BJ (cell line): ENCODE measurements at places on chromosomes 7 and 10. TPM values are rescaled to one million over a fixed set of nuclear protein-coding genes. Genes with fewer than 3 reads are reported as not detected.

GRCh38 chr7:158683541-158683940 lies 21.1 kb downstream of the NCAPG2 start:
- DNase-seq, result no peak

DNA sequence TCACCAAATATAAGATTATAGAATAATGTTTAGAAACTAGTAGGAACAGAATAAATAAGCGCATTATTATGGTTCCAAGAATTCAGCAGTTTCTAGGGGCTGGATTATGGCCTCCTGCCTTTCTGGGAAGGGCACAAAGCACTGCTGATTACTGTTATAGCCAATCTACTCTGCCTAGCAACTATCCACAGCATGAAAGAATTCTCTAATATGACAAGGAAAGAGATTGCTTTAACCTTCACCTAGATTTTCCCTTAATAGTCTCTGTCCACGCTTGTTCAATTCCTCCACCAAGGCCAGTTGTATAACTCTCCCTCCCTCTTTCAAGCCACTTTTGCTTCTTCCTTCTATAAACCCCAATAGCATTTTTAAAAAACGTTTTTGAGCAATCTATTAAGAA lies 1033.6 kb upstream of the LRRTM3 start:
- DNase-seq, result no peak

CYP3A4 gene
- polyA plus RNA-seq, result not detected in 2 replicates

BRAT1 gene
- polyA plus RNA-seq, result 9.1 and 17.9 TPM in 2 replicates

FRMD4A gene
- 21.1 and 31.6 TPM in 2 replicates for polyA plus RNA-seq

CHAT gene
- polyA plus RNA-seq, result not detected in 2 replicates

DNA sequence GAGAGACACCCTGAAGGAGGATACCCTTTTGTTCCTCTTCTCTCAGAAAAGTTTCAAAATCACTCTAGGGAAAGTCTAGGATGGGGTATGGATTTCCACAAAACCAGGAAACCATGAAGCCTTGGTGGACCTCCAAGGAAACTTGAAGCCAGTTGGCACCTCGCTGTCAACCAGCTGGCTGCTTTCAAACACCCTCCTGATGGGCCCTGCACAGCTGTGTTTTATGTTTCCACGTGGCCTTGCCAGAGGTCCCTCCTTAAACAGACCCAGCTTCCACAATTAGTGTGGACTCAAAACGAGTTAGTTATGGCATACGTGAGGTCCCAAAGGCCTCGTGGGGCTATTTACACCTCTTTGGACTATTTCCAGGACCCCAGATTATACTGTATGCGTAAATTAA lies 5.9 kb downstream of the PPP1R3A start:
- DNase-seq, result no peak

DNA sequence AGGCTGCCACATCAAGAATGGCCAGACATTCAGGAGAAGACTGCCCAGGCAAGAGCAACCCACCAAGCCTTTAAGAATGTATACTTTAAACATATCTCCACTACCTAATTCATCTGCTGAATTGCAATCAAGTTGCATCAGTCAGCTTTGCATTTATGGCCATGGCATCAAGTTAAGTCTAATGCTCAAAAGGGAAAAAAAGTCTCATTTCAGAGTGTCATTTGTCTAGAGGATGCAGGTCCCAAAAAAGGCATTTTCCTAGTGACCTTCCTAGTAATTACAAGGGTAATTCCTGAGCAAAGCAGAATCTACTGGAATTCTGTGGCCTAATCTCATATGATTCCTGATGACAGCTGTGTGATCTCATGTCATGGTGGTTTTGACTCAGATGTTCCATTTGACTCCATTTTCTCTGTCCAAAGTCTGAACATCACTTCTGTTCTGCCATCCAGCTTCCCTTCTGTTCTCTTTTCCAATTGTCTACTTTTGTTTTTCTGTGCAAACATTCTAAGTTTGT lies 7.3 kb upstream of the CABCOCO1 start:
- DNase-seq, result no peak

GRCh38 chr7:107638594-107638993 lies 22.0 kb upstream of the SLC26A4 start:
- no peak for DNase-seq

DNA sequence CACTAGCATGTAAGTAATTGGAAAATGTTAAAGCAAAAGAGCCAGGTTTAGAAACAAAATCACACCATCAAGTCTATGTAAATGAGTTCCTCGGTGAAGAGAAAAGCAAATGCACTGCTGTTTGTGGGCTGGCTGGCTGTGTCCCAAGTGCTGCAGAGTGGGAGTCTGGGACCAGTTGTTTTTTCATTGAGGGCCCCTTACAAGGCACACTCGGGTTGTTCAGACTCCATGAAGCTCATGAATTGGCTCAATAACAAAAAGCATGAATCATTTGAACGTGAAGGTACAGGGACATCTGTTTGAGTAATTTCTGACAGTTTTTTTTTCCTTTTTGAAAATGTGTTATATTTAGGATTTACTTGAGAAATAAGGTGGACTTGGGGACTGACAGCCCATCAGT lies 28.0 kb downstream of the GRK5 start:
- no peak for DNase-seq

GRCh38 chr10:79937701-79938151 lies 11.2 kb downstream of the SFTPD start:
- no peak for DNase-seq

- DNase-seq, result no peak
These were observed 66.7 kb upstream of the FAM20C start for GRCh38 chr7:125661-126060.

GRCh38 chr7:78510580-78511188 lies 712.1 kb downstream of the PHTF2 start:
- DNase-seq, result no peak
